Neuronal stem cell (in vitro differentiated cells): ENCODE measurements at places on chromosomes 11 and 22.

- no peak overlapping the region for H3K27ac ChIP-seq
- no peak for DNase-seq
- H3K4me1 ChIP-seq = no peaks in the 10 kb centered on the region
Observed at GRCh38 chr11:57377107-57377506, 3.8 kb downstream of the PRG3 start.

DNA sequence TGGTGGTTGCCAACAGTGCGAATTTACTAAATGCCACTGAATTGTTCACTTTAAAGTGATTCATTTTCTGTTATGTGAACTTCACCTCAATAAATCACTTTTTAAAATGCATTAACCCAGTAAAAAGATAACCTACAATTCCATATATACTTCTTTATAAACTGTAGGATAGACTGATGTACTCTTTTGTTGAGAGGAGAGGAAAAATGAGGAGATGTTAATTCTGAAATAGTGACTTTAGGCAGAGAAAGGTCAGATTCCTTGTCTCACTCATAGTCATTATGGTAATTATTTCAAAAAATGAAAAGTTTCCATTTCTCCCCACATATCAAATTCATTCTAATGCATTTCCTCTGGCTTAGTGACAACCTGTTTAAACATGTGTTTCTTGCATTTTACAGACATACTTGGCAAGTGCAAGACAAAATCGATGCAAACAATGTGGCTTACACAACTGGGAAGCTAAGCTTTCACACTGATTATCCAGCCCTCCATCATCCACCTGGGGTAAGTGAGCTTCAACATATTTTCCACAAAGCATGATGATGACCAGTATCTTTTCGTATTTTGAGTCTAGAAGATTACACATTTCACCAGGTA, 74.5 kb downstream of the BBOX1 start:
- no peaks in the 10 kb centered on the region for H3K4me1 ChIP-seq
- no peak overlapping the region for H3K27ac ChIP-seq
- DNase-seq = no peak
- H3K4me3 ChIP-seq = no peak overlapping the region
- H3K27me3 ChIP-seq = no peaks in the 10 kb centered on the region
- no peaks in the 10 kb centered on the region for H3K36me3 ChIP-seq

DNA sequence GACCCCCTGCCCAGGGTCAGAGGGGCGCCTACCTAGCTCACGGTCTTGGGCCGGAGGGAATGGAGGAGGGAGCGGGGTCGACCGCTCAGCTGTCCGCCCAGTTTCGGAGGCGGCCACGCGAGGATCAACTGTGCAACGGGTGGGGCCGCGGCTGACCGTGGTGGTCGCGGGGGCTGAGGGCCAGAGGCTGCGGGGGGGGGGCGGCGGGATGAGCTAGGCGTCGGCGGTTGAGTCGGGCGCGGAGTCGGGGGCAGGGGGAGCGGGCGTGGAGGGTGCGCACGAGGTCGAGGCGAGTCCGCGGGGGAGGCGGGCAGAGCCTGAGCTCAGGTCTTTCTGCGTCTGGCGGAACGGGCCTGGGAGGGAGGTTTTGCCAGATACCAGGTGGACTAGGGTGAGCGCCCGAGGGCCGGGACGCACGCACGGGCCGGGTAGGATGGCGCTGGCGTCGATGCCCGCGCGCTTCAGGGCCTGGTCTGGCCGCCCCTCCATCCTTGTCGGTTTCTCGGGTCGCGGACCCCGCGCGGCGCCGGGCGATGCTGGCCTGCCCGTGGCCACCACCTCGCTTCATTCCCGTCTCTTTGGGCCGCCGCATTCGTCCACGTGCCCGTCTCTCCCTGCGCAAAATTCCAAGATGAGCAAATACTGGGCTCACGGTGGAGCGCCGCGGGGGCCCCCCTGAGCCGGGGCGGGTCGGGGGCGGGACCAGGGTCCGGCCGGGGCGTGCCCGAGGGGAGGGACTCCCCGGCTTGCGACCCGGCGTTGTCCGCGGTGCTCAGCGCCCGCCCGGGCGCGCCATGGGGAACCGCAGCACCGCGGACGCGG, at the start of gene DRD4:
Gene DRD4, plus strand, starts transcription at position 759 of the 822 bp plus-strand sequence. Its CDS starts 36 bp downstream, at position 795.
- H3K4me3 ChIP-seq = peak within 1 kb of the TSS; percentile 91
- H3K4me1 ChIP-seq = peaks cover 23% of the 10 kb centered on the region
- peaks cover 5% of the 10 kb centered on the region for H3K27me3 ChIP-seq
- peaks cover 8% of the 10 kb centered on the region for H3K36me3 ChIP-seq
- peak; percentile 50 for DNase-seq
- H3K27ac ChIP-seq = peak within 1 kb of the TSS; percentile 99

- no peak for DNase-seq
- peaks cover 1% of the 10 kb centered on the region for H3K4me1 ChIP-seq
- no peak overlapping the region for H3K4me3 ChIP-seq
- no peak overlapping the region for H3K27ac ChIP-seq
- no peaks in the 10 kb centered on the region for H3K27me3 ChIP-seq
Observed at GRCh38 chr11:58580311-58580710, 1.4 kb downstream of the ZFP91 start.

- no peaks in the 10 kb centered on the region for H3K27me3 ChIP-seq
- no peak for DNase-seq
- H3K27ac ChIP-seq = no peak overlapping the region
- no peaks in the 10 kb centered on the region for H3K36me3 ChIP-seq
- peaks cover 31% of the 10 kb centered on the region for H3K4me1 ChIP-seq
- no peak overlapping the region for H3K4me3 ChIP-seq
Observed at GRCh38 chr22:27719535-27720227, 81.9 kb downstream of the MN1 start.

- H3K4me3 ChIP-seq = peak overlapping the region; percentile 81
- no peak for DNase-seq
- peaks cover 2% of the 10 kb centered on the region for H3K36me3 ChIP-seq
- no peak overlapping the region for H3K27ac ChIP-seq
- peaks cover 2% of the 10 kb centered on the region for H3K4me1 ChIP-seq
- H3K27me3 ChIP-seq = no peaks in the 10 kb centered on the region
Observed at GRCh38 chr11:1307998-1308742, 1.3 kb downstream of the TOLLIP start.

DNA sequence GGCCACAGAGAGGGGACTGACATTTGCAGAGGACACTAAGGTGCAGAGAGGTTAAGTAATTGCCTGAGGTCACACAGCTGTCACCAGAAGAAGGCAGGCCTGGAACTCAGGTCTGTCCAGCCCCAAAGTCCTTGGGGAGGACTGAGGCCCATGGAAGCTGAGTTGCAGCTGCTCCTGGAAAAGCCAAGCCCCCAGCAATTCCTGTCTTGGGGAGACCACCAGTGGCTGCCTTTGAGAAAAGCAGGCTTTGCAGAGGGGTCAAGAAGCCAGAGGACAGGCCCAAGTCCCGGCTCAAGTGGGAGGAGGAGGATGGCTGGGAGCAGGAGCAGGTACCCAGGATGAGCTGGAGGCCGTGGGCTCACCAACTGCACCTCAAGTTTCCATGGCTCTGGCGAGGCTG, 3.4 kb downstream of the NFAM1 start:
- no peaks in the 10 kb centered on the region for H3K27me3 ChIP-seq
- no peak overlapping the region for H3K27ac ChIP-seq
- H3K4me3 ChIP-seq = no peak overlapping the region
- DNase-seq = no peak

DNA sequence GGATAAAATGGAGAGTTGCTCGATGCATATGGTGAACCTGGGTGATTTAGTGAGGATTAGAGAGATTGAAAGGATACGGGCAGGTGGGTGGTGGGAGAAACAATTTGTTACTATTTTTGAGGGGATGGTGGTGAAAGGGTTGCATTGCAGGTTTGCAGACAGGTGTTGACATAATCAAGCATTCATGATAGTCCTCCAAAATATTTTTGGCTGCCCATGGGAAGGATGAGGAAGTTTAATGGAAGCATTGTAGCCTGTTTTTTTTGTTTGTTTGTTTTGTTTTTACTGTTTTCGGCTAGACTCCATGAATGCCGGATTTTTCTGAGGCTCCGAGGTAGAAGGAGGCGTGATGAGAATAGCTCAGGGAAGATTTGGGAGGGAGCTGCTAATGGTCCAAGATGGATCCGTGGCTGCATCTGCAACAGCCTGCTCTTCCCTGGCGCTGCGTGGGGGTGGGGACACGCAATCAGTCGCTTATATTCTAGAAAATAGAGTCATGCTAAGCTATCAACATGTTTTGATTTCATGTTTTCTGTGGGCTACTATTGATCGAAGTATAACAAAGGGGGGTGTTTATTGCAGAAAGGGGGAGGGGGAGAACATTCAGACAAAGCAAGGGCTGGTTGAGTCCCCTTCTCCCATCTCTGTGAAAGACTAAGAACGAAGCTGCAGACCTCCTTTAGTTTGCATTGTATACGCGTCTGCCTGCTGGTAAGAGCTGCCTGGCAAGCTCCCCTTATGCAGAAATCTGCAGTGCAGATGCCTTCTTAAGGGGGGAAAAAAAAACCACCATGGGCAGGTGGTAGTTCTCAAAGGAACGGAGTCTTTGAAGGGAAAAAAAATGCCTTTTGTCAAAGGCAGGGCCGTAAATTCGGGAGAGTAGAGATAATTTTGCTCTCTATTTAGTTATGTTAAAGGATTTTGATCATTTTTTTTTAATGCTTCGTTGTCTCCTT, 1.0 kb downstream of the RTN3 start:
- H3K4me3 ChIP-seq = peak overlapping the region; percentile 83
- H3K36me3 ChIP-seq = peaks cover under 1% of the 10 kb centered on the region
- H3K27ac ChIP-seq = peak overlapping the region; percentile 98
- DNase-seq = peak; percentile 24
- no peaks in the 10 kb centered on the region for H3K27me3 ChIP-seq
- peaks cover 5% of the 10 kb centered on the region for H3K4me1 ChIP-seq

DNA sequence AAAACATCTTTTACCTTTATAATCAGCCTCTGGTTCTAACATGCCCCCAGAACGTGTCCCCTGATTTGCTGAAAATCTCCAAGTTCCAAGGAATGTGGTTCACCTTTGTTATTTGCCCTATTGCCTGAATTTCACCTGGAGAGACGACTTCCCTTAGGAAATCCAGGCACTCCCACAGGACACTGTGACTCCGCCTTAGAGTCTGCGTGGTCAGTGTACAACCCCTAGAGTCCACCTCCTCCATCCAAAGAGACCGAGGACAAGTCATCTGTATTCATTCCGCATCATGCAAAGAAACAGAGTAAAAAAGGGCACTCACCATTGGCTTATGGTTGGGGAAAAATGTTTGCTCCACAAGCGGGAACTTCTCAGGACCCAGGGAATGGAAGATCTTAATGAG, 63.1 kb downstream of the TIMP3 start:
- H3K4me3 ChIP-seq = no peak overlapping the region
- H3K27me3 ChIP-seq = no peaks in the 10 kb centered on the region

DNA sequence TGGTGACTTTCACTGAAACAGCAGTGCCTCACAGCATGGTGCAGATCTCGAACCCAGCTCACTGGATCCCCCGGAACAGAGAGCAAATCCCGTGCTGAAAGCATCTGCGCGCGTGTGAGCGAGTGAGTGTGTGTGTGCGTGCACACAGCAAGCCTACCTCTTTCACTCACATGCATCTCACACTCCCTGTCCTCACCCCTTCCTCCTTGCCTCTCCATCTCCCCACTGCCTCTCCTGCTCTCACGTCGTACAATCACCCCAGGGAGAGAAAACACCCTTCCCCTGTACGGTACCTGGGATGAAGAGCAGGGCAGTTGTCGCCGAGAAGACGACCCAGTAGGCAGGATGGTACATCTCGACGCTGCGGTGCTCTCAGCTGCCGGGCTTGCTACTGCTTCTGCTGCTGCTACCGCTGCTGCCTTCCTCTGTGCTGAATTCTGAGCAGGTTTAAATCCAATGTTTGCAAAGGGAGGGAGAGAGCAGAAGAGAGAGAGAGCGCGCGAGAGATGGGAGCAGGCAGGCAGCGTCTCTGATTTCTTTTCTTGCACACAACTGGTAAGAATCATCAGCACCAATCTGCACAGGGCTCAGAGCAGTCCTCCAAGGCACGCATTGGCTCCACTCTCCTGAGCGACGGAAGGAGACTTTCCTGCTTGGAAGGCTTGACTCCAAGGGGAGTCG, at the start of gene OPCML:
Gene OPCML, minus strand, starts transcription at position 531 of the 681 bp plus-strand sequence.
- no peaks in the 10 kb centered on the region for H3K36me3 ChIP-seq
- DNase-seq = no peak
- peaks cover 16% of the 10 kb centered on the region for H3K4me1 ChIP-seq
- peak within 1 kb of the TSS; percentile 30 for H3K4me3 ChIP-seq

GRCh38 chr11:96794152-96794551, 404.3 kb downstream of the JRKL start:
- no peak for DNase-seq
- no peaks in the 10 kb centered on the region for H3K27me3 ChIP-seq
- H3K27ac ChIP-seq = no peak overlapping the region
- H3K36me3 ChIP-seq = no peaks in the 10 kb centered on the region
- no peaks in the 10 kb centered on the region for H3K4me1 ChIP-seq
- H3K4me3 ChIP-seq = no peak overlapping the region
